ENCODE measurements at places on chromosomes 5 and 9.

DNA sequence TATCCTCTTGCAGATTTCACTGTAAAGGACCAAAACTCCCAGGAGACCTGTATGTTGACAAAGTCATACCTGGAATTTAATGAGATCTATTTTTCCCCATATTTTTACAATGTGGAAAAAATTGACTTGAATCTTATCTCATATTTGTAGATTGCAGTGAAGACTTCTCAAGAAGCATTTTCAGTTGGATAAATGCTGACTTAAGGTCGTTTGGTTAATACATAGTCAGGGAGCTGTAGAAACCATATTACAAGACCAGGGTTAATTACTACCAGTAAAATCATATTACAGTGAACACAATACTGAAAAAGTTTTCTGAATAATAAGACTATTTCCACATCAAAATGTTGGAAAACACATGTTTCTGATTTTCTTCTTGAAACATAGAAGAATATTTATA, 119.8 kb downstream of the ATG10 start:
- DNase-seq = no peak

- no peak for DNase-seq
Measured at GRCh38 chr9:14752271-14752670, 29.7 kb upstream of the CER1 start.

- peak; percentile 39 for DNase-seq
Measured at GRCh38 chr9:137387114-137387890, 35.7 kb downstream of the EXD3 start.

DNA sequence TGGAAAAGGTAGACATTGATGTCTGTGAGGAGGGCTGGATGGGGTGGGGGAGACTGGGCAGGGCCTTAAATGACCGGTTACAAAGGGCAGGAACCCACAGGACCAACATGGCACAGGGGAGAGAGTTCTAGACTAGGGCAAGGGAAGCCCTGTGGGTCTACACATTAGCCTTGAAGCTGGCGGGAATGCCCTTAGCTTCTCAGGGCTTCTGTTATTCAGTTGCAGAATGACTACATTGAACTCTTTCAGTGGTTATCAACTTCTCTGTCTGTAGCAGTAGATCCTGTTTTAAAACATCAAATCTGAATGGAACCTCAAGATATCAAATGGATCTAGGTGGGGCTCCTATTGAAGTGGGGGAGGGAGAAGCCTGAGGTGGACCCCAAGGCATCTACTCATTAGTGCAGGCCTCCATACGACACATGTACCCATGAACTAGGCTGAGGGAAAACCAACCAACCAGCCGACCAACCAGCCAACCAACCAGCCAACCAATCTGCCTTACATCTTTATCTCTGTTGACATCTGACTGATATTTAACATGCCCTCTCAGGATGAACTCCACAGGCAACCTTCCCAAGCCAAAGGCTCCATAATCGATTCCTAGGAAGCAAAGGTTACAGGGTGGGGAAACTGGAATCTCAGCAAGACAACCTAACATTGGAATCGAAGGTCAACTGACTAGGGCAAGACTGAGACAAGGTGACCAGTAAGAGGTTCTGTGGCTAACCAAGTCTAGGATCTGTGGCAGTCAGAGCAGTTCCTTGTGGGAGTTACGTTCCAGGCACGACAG, 48.3 kb downstream of the DAP start:
- DNase-seq = no peak

DNA sequence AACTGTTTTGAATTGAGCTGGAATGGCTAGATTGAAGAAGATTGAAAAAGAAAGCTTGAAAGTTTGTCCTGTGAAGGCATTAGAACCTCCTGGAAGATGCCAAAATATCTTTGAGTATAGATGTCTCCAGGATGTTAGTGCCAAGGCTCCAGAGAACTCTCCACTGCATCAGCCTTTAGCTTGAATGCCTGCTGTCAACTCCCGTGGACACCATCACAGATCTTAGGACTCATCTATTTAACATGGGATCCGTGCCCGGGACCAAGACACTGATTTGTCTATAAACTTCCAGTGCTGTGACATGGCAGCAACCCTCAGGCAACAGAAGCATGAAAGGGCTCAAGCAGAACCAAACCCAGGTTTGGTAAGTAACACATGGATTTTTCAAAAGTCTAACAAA, 670.9 kb upstream of the ST8SIA4 start:
- DNase-seq = no peak

DNA sequence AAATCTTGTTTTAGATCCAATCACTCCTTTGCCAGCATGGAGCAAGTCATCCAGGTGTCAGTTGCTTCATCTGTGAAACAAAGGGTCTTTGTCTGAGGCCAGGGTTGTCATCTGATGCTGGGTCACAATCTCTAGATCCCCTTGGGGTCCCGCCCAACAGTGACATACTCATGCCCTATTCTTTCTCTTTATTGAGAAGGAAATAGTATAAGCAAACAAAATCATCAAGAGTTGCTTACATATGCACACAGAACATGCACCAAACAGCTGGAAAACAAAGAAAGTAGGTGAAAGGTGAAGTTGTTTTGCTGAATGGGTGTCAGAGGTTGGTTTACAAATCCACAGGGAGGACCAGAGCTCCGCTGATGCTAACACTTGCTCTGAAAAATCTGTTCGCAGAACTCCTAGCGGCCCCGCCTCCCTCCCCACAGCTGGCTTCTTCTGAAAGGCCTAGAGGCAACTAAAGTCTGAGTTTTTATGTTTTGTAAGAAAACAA, 106.1 kb upstream of the SLC44A1 start:
- no peak for DNase-seq

GRCh38 chr9:85136507-85136906, 467.0 kb downstream of the NTRK2 start:
- DNase-seq = no peak

- no peak for DNase-seq
Measured at GRCh38 chr5:131792896-131793295, 3.9 kb downstream of the FNIP1 start.

DNA sequence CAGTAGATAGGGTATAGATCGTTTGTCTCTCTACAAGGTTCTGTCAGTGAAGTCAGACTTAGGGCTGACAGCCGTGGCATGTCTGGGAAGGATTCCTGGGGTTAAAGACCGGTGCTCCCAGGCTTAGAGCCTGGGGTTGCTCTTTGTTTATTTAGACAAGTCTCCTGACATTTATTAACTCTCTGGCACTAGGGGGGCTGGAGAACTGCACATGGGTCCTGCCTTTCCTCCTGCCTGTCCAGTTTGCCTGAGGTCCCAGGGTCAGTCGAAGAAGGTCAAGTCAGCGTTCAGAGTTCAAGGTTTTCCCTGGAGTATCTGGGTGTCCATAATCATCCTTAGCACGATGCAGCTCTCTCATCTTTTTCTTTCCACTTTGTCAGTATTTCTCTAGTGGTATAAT, 5.6 kb downstream of the EGFLAM start:
- DNase-seq = no peak

DNA sequence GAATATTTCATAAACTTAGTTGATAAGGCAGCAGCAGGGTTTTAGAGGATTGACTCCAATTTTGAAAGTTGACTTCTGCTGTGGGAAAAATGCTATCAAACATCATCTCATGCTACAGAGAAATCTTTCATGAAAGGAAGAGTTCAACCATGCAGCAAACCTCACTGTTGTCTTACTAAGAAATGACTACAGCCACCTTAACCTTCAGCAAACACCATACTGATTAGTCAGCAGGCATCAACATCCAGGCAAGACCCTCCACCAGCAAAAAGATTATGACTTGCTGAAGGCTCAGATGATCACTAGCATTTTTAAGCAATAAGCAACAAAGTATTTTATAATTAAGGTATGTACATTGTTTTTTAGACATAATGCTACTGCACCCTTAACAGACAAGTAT, 7.6 kb downstream of the TMEM174 start:
- no peak for DNase-seq

GRCh38 chr5:65441800-65442199, 39.9 kb downstream of the ADAMTS6 start:
- DNase-seq = no peak

- DNase-seq = no peak
Measured at GRCh38 chr5:93348231-93348630, 232.8 kb downstream of the NR2F1-AS1 start.

- no peak for DNase-seq
Measured at GRCh38 chr9:100488177-100488576, 15.2 kb downstream of the TMEFF1 start.

DNA sequence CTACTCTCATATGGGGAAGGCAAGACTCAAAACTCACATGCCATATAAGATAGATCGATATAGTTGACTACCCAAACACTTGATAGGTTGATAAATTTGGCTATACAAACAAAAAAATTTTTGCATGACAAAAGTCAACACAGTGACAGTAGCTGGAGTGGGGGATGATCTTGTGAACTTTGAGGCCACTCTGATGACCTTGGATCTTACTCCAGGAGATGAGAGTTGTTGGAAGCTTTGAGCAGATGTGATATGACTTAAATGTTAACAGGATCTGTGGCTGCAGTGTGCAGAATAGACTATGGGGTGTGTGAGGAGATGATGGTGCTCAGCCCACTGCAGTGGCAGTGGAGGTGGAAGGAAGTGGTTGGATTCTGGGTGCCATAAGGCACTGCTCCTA, 101.4 kb downstream of the ZFAND5 start:
- no peak for DNase-seq

DNA sequence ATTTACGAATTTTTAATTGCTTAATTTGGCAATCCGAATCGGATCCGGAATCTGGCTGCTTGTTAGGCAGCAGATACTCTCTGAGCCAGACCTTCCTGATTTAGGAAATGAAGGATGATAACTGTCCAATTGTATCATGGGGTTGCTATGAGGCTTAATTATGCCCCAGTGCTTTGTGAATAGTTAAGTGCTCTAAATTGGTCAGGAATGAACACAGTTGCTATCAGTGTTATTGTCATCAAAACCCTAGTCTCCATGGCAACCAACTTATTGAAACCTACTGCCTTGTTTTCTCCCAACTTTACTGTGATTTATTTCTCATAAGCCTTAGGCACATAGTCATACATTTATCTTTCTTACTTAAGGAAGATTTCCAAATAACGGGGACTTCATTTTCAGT, 47.9 kb downstream of the MAMDC2 start:
- no peak for DNase-seq

GRCh38 chr5:34555699-34556508, 100.2 kb upstream of the RAI14 start:
- DNase-seq = no peak

GRCh38 chr5:139404484-139404840, 573 bp upstream of the SPATA24 start:
- no peak for DNase-seq

DNA sequence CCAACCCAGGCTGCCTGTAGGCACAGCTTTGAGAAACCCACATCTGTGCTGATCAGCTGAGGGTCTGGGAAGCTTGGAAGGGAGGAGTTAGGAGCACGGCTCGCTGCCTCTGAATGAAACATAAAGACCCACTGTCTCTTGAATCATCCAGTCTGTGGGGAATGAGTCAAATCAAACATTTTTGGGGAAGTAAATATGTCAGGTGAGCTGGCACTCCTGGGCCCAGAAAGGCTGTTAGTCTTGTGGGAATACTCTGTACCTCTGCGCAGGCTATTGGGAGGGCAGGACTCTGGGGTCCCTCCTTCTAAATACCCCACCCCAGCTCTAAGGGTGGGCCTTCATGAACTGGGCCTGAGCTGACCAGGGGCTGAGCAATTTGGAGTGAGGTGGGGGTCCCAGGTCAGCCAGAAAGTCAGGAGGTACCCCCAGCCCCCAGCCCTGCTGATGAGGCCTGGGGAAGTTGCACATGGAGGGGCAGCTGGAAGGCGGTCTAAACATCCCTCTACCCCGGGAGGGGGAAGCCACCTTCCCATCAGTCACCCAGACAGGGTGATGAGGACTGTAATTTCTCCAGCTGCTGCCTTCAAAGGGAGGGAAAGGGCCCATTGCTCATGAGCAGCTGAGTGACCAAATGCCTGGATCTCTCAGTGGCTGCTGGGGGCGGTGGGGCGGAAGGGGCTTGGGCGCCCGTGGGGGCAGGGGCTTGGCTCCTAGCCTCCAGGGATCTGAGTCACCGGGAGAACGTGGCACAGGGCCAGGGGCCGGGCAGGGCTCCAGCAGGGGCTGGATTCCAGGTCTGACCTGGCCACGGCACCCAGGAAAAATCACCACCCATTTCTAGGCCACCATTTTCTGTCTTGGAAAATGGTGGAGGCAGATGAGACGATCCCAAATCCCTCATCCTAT, 10.8 kb downstream of the FIBCD1 start:
- no peak for DNase-seq

DNA sequence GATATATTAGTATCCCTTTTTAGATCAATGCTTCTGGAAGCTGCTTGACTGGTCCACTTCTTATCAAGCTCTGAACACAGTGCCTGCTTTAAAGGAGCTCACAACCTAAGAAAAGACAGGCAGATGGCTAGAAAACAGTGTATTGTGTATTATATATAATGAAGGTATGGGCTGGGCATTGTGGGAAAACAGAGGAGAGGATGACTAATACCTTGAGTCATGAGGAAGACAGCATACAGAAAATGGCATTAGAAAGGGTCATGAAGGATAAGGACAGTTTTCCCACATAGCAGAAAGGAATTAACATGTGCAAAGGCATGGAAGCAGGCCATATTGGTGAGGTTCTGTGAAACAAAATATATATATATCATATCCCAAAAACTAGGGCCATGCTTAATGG, 309.6 kb downstream of the MLLT3 start:
- no peak for DNase-seq

DNA sequence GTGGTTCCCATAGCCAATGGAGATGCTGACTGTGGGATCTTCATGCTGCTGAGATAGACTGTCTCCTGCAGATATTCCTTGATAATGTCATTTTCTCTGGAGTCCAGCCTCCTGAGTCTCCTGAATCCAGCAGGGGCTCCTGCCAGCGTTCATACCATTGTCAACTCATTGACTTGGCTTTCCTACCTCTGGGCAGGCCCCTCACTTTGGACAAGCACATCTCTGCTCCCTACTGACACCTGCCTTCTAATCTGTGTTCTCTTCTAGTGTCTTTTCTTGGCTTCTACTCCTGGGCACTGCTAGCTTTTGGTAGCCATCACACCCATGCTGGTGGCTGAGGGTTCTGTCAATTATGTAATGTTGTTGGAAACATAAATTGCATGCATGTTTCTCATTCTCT, 138.0 kb downstream of the ADCY2 start:
- DNase-seq = no peak

- DNase-seq = peak; percentile 0
Measured at GRCh38 chr5:180639741-180640610, 9.4 kb downstream of the FLT4 start.

- DNase-seq = no peak
Measured at GRCh38 chr9:110328763-110329162, 8.9 kb downstream of the TXNDC8 start.

GRCh38 chr9:99305124-99305523, 83.0 kb downstream of the SEC61B start:
- no peak for DNase-seq

DNA sequence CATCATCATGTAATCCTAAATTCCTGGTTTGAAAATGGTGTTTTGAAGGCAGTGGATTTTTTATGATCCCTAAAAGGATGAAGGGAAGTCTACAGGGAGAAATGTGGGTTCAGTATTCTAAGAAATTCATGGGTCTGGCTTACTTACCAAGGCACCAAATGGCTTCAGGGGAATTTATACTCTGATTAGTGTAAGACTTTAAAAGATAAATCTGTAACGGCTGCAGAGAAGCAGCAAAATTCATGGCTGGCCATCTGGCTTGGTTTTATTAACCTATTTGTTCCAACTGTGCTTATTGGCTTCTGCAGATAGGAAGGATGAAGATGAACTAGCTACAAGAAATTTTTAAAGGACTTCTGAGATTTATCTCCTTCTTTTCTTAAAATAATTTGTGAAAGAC, 222.8 kb downstream of the TENT4A start:
- DNase-seq = no peak

All from stimulated activated CD4-positive, alpha-beta T cell treated with anti-CD3 and anti-CD28 coated beads, Interleukin-15, amount 100 ng/mL, for 24 hours (primary cell).